ENCODE measurements at places on chromosomes 7 and 10.

- no peak for DNase-seq
These were observed 26.8 kb upstream of the CALCR start for GRCh38 chr7:93601363-93601762.

- DNase-seq, result peak; percentile 81
These were observed at the start of gene CABCOCO1 for GRCh38 chr10:61662794-61663259. TSS of gene CABCOCO1 (plus strand) at chr10:61662929. CDS start at chr10:61662973, 44 bp downstream.

- no peak for DNase-seq
These were observed 711.1 kb upstream of the SEMA3D start for GRCh38 chr7:85897967-85898366.

- no peak for DNase-seq
These were observed 85.4 kb upstream of the NPTX2 start for GRCh38 chr7:98531717-98532116.

DNA sequence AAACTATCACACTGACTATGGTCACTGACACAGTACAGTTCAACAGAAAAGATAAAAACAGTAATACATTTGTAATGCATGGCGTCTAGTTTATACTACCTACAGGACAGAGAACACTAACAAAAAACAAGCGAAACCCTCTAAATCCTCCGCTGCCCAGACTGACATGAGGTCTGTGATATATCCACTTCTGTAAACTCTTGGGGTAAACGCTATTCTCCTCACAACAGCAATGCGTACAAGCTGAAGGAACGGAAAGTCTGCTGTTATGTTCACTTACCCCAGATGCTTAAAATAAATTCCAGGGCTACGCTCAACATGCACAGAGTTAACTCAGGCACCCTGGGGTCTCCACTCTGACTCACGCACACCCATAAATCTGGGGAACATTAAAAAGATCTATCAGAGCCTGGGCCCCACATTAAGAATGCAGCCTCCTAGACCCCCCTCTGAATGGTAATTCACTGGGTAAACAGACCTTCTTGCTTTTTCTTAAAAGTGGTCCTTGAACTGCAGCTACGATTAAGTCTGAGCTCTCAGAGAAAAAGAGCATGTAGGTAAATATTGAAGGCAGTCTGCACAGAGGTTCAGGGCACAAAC, 105.6 kb downstream of the CTBP2 start:
- DNase-seq, result no peak

- no peak for DNase-seq
These were observed 8.8 kb upstream of the TMEM248 start for GRCh38 chr7:66912195-66912594.

DNA sequence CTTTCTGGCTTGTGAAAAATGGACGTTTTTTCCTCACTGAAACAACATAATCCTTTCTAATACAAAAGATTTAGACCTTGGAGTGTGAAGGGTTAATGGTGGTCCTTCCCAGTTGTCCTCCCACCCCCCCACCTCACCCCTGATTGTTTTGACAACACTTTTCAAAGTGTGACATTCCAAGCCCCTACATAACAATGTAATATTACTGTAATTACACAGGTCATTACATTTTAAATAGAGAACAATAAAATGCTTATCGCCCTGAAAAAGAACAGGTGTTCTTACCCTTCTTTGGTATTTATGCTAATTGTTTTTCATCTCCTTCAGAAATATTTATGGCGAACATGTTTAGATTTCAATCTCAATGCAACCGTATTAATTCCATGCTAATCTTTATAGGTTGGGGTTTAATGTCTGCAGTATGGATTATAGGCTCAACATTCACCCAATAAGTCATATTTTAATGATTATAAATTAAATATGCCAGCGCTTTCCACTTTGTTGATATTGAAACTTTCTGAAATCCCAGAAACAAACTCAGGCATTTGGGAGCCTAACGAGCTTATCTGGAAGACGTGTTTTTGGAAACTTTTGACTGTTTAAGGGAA, 5.0 kb downstream of the TCF7L2 start:
- no peak for DNase-seq

- DNase-seq, result no peak
These were observed 45.3 kb downstream of the PDLIM1 start for GRCh38 chr10:95245425-95246055.

- DNase-seq, result peak; percentile 82
These were observed 18.9 kb upstream of the OPN4 start for GRCh38 chr10:86635402-86635801.

DNA sequence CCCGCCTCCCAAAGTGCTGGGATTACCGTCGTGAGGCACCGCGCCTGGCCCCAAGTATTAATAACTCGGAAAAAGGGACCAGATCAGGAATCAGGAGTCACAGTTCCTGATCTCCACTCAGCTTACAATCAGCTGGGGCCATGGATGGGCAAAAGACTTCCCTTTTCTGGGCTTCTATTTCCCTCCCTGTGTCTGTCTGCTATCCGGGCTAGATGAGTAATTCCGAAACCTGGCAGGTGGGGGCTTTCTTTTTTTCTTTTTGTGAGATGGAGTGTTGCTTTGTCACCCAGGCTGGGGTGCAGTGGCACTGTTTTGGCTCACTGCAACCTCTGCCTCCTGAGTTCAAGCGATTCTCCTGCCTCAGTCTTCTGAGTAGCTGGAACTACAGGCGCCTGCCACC, 11.6 kb downstream of the RPS24 start:
- DNase-seq, result no peak

DNA sequence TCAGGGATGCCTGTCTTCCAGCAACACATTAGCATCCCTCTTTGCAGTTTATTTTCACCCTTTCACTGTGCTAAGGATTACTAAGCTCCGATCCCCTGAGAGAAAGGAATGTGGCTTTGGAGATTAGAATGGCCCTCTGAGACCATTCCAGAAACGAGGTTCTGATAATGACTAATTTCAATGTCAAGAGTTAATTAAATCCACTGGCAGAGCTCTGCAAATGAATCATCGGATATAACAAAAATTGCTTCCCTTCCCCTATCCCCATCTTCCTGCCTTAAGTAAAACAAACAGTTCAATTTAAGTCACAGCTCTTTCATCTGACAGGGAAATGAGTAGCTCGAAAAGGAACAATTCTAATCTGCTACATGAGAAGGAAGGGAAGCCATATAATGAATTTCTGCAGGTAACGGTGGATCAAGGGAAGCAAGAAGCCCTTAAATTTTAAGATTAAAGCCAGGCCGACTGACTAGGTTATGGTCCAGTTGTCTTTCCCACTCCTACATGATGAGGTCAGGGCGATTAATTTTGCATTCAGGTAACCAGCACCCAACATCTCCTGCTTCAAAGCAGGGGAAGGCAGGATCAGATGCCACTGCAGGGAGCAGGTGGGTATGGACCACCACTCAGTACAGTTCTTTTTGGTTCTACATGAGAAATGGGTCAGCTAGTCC, 50.5 kb downstream of the MALSU1 start:
- DNase-seq, result peak; percentile 67

DNA sequence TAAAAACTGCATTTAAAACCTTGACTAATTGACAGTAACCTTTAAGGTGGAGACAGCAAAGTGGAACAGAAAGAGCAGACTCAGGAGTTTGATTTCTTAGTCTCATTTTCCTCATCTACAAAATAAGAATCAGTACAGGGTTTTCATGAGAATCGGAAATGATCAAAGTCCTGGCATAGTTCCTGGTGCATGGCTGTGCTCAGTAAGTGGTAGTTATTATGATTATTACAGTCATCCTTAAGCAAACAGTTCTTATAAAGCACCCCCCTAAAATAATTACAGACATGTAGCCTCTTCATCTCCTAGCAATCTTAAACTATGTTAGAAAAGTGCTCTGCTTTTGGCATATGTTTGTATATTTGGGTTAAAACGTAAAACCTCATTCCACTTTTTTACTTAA, 18.0 kb downstream of the NEBL start:
- DNase-seq, result no peak

DNA sequence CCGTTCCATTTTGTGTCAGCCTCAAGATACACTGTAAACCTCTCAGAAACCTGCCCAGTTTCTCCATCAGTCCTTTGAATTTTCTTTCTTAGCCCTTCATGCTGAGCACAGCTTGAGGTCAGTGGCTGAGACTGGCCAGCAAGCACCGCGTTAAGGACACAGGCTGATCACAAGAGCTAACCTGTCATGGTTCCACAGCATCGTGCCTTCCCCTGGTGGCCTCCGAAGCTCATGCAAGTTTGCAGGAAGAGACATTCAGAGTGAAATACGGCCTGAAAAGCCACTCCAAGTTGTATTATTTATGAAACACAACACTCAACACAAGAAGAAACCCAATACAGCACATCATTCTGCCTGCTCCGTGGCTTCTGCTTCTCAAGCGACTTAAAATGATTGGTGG, 57.0 kb upstream of the PFKP start:
- no peak for DNase-seq

GRCh38 chr10:58662314-58662713, 149.6 kb downstream of the BICC1 start:
- peak; percentile 97 for DNase-seq

DNA sequence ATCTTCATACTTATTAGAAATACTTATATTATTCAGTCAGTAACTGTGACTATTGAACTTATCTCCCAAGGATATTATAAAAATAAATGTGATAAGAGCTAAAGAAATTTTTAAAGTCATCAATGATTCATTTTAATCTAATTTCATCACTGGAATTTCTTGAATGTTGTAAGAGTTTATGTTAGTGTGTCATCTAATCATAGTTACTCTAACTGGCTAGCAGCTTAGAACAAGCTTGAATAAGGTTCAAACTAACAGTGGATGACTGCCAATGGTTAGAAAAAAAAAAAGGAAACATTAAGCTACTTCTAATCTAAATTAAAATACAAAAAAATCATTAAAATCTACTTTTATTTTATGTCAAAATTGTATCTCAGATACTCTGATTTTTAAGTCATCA, 1066.3 kb downstream of the CNTNAP2 start:
- peak; percentile 80 for DNase-seq

DNA sequence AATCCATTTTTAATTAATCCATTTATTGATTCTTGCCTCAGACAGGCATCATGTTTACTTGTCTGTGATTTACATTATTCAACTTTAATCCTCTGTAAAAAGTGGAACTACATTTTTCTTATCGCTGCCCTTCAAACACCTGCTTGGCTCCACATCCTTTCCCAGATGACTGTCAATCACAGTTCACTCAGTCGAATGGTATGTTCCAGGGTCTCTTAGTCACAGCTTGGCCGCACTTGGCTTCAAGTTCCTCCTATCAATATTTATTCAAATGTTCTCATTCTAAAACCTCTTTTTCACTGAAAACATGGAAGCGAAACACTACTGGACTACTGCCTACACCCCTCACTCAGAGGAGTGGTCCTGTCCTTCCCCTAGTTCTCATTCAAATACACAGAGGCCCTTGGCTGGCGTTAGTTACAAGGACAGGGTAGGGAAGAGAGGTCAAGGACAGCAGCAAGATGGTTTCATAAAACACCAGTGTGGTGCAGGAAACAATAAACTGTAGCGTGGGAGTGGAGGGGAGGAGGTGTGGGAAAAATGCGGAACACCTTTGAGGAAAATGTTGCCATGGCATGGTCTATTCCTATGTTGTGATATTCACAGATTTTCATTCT, 143.2 kb downstream of the USP6NL start:
- DNase-seq, result no peak

GRCh38 chr10:28381466-28381865, 78.6 kb upstream of the MPP7 start:
- peak; percentile 80 for DNase-seq

DNA sequence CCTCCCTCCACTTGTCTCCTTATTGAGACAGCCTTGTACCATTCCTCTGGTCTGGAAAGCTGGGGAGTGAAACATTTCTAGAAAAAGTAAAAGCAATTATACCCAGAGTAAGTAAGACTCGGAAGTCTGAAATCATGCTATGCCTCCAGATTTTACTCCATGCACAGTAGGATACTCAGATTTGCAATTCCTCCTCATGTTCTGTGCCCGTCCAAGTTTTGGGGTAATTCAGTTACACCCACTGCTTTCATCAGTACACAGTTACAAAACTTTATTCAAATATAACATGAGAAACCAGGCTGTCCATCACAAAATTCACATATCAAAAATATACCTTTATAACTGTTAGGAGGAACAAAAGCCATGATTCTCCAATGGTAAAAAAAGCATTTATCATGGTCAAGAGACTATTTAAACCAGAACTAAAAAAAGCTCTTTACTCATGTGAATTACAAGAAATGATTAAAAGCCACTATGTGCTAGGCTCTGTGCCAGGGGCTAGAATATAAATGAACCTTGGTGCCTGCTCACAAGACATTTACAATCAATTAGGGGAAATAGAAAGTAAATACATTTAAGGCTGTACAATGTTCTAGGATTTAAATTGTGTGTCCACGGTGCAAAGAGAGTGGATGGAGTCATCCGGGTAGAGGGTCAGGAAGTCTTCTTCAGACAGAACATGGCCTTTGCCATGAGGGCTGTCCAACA, 320.2 kb downstream of the ELMO1 start:
- no peak for DNase-seq

GRCh38 chr7:122260336-122260735, 44.2 kb downstream of the FEZF1 start:
- DNase-seq, result no peak

- DNase-seq, result peak; percentile 23
These were observed 436.8 kb upstream of the C7orf33 start for GRCh38 chr7:148153616-148154284.

- DNase-seq, result peak; percentile 91
These were observed 18.7 kb downstream of the TACR2 start for GRCh38 chr10:69397972-69398371.

DNA sequence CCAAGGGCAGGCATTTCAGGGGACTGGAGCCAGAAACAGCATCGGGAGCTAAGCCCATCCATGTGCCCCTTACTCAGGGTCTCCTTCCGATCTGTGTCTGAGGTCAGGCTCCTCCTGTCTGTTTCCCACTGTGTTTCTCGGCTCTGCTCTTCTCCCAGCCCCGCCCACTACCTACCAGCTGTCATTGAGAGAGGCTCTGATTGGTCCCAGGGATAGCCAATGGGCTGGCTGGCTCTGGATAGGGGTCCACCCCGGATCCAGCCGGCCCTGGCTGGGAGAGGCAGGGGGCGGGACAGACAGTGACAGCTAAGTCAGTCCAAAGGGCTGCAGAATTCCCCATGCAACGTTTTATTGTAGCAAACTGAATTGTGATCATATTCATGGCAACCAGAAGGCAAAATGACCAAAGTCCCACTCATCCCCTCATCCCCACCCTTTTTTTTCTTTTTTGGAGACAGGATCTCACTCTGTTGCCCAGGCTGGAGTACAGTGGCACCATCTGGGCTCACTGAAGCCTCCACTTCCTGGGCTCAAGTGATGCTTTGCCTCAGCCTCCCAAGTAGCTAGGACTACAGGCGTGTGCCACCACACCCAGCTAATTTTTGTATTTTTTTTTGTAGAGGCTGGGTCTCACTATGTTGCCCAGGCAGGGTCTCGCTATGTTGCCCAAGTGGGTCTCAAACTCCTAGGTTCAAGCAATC, 76.3 kb downstream of the CLIP2 start:
- DNase-seq, result no peak

GRCh38 chr10:30172091-30172490, 112.7 kb upstream of the JCAD start:
- no peak for DNase-seq

DNA sequence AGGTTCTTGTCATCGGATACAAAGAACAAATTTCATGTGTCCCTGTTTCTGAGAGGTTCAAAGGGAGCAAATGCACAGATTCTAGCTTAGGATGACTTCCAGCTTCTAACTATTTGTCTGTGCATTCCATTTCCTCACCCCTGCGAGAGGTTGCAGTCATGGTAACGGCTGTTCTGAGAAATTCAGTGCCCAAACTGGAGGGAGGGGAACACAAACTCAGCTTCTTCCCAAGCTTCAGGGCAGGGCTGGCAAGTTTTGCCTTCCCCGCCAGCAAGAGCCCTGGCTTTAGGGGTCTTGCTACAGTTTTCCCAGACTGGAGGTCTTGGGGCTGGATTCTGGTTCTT, 11.1 kb downstream of the FAS start:
- peak; percentile 65 for DNase-seq

- DNase-seq, result no peak
These were observed 210.3 kb downstream of the GPAM start for GRCh38 chr10:111973306-111973705.
